Osteoblast (primary cell): ENCODE measurements at places on chromosomes 1 and 21. TPM values are rescaled to one million over a fixed set of nuclear protein-coding genes. Genes with fewer than 3 reads are reported as not detected.
A peak's percentile ranks its signal among the peaks of the same experiment; 100 is the strongest.

- H3K36me3 ChIP-seq = peaks cover 15% of the 10 kb centered on the region
- H3K4me3 ChIP-seq = no peak overlapping the region
- peaks cover 37% of the 10 kb centered on the region for H3K4me1 ChIP-seq
Measured at GRCh38 chr1:93658188-93658587, 23.4 kb downstream of the BCAR3 start.

NDUFS2 gene
- 103 and 130 TPM in 2 replicates for total RNA-seq

- no peak overlapping the region for H3K4me3 ChIP-seq
- H3K36me3 ChIP-seq = no peaks in the 10 kb centered on the region
- no peaks in the 10 kb centered on the region for H3K27me3 ChIP-seq
- H3K27ac ChIP-seq = no peak overlapping the region
Measured at GRCh38 chr1:66275601-66276023, 258.3 kb upstream of the SGIP1 start.

OR2L2 gene
- under 0.01 TPM in 2 replicates for total RNA-seq

FABP3 gene
- 28.6 and 38.0 TPM in 2 replicates for total RNA-seq

DNA sequence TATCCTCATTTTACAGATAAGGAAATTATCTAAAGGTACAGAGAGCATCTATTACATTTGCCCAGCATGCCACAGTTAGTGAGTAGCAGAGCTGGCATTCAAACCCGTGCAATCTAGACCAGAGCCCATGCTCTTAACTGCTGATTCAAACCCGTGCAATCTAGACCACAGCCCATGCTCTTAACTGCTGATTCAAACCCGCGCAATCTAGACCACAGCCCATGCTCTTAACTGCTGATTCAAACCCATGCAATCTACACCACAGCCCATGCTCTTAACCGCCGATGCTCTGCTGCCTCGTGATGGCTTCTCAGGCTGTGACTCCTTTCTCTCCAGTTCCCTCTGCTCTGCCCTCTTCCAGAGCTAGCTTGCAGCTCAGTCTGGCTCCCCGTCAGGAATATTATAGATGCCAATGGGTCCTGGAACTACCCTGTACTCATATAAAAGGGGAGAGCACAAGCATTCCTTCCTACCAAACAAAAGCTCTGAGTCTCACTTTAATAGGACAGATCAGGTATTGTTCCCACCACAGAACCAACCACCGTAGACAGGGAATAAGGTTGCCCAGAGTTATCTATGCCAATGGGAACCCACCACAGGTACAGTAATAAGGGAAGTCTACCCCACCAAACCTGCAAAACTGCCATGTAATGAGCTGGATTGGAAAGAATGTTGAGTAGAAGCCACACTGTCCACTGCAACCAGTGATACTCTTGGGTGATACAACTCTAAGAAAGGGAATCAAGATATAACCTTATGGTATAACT is 78.4 kb downstream of the SMYD3 start:
- DNase-seq = peak; percentile 94
- H3K27ac ChIP-seq = peak overlapping the region; percentile 96
- H3K4me3 ChIP-seq = no peak overlapping the region

DNA sequence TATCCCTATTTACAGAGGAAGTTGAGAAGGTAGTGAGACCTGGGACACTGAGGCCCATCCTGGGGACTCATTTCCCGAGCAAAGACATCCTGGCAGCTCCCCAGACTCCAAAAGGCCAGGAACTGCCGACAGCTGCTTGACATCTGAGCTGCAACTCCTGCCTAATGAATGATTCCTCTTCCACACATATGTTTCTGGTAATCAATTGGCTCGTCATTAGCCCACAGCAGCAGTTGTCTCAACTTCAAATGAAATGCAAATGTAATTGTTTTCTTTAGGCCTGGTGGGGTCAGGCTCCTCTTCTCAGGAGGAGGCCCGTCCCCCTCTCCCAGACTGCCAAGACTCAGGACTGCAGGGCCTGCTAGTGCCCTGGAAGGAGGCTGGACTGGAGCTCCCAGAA is 61.8 kb upstream of the DISP3 start:
- H3K27me3 ChIP-seq = no peaks in the 10 kb centered on the region
- H3K4me3 ChIP-seq = no peak overlapping the region
- H3K27ac ChIP-seq = no peak overlapping the region
- no peaks in the 10 kb centered on the region for H3K4me1 ChIP-seq

MTMR11 gene
- total RNA-seq = 7.2 and 13.3 TPM in 2 replicates

GRCh38 chr1:28259934-28260802 is 850 bp downstream of the SESN2 start:
- H3K27me3 ChIP-seq = no peaks in the 10 kb centered on the region
- H3K4me3 ChIP-seq = peak overlapping the region; percentile 93
- H3K27ac ChIP-seq = peak overlapping the region; percentile 89
- peak; percentile 93 for DNase-seq
- peaks cover 25% of the 10 kb centered on the region for H3K4me1 ChIP-seq
- H3K36me3 ChIP-seq = no peaks in the 10 kb centered on the region

DNA sequence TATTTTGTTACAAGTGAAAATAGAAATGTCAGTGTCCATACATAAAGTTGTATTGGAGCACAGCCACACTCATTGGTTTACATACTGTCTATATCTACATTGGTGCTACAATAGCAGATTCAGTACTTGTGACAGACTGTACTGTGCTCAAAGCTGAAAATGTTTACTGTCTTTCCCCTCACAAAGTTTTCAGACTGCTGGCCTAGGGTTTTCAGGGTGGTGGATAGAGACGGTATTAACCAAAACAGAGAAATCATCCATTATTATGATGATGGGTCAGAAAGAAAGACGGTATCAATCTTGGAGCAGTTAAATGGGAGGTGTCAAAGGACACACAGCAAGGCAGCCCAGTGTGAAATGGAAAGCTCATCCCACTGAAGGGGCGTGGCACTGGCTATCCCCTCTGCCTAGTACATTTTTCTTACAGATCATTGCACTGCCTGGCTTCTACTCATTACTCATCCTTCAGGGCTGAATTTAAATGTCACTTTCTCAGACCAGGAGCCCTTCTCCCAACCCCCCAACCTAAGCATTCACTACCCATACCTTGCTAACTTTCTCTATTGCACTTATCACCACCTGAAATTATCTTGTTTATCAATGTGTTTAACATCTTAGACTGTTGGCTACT is 10.2 kb downstream of the JAK1 start:
- H3K36me3 ChIP-seq = no peaks in the 10 kb centered on the region
- peaks cover 11% of the 10 kb centered on the region for H3K4me1 ChIP-seq
- no peaks in the 10 kb centered on the region for H3K27me3 ChIP-seq
- DNase-seq = peak; percentile 60
- H3K27ac ChIP-seq = no peak overlapping the region

DNA sequence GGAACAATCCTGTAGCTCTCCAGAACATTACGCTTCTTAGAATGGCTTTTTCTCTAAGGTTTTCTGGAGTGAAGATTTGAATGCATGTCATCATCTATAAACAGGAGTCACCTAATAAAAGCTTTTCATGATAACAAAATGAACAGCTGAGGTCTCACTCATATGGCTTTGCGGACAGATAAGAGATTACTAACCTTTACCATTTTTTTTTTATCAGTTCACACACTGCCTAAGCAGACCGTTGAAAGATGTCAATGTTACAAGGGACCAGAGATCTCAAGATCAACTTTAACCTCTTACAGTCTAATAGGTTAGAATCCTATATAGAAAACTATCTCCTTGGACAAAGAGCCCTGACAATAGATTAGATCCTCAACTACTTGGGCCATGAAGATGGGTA is 41.4 kb downstream of the SCMH1 start:
- H3K4me3 ChIP-seq = no peak overlapping the region
- DNase-seq = no peak
- no peaks in the 10 kb centered on the region for H3K4me1 ChIP-seq
- no peak overlapping the region for H3K27ac ChIP-seq
- no peaks in the 10 kb centered on the region for H3K36me3 ChIP-seq

GRCh38 chr1:229159668-229160544 is 111.0 kb upstream of the RAB4A start:
- no peak overlapping the region for H3K4me3 ChIP-seq
- peak; percentile 14 for DNase-seq
- H3K27me3 ChIP-seq = peaks cover 5% of the 10 kb centered on the region
- H3K4me1 ChIP-seq = no peaks in the 10 kb centered on the region
- H3K27ac ChIP-seq = no peak overlapping the region
- H3K36me3 ChIP-seq = no peaks in the 10 kb centered on the region

GRCh38 chr1:54460861-54461387 is 54.7 kb upstream of the SSBP3 start:
- no peak overlapping the region for H3K27ac ChIP-seq
- H3K36me3 ChIP-seq = no peaks in the 10 kb centered on the region
- DNase-seq = no peak
- peaks cover 8% of the 10 kb centered on the region for H3K4me1 ChIP-seq
- H3K27me3 ChIP-seq = no peaks in the 10 kb centered on the region

SPTA1 gene
- total RNA-seq = under 0.01 TPM in 2 replicates
